Activated naive CD8-positive, alpha-beta T cell treated with anti-CD3 and anti-CD28 coated beads, Interleukin-2, amount 10 ng/mL, durations not matched to agents 7 days and 5 days (primary cell): ENCODE measurements at places on chromosomes 13 and 19. TPM values are rescaled to one million over a fixed set of nuclear protein-coding genes. Genes with fewer than 3 reads are reported as not detected.

Gene ZNF724
- total RNA-seq: 13.6 TPM

Gene ATCAY
- total RNA-seq: not detected

Gene LRRC63
- total RNA-seq: 1.5 TPM

Gene RNF17
- not detected for total RNA-seq

Gene ZNF880
- 30.1 TPM for total RNA-seq

Gene HIPK4
- total RNA-seq: not detected

Gene COL4A1
- not detected for total RNA-seq

- no peaks in the 10 kb centered on the region for H3K27me3 ChIP-seq
- no peak overlapping the region for H3K27ac ChIP-seq
- no peaks in the 10 kb centered on the region for H3K4me1 ChIP-seq
- no peak overlapping the region for H3K4me3 ChIP-seq
- H3K36me3 ChIP-seq: no peaks in the 10 kb centered on the region
- no peak for DNase-seq
Observed at GRCh38 chr13:61900033-61900432, 484.4 kb upstream of the PCDH20 start.

GRCh38 chr19:19113040-19113626 lies 25.1 kb downstream of the TMEM161A start:
- H3K4me3 ChIP-seq: no peak overlapping the region
- peaks cover 5% of the 10 kb centered on the region for H3K4me1 ChIP-seq
- no peaks in the 10 kb centered on the region for H3K36me3 ChIP-seq
- H3K27me3 ChIP-seq: no peaks in the 10 kb centered on the region
- DNase-seq: no peak
- H3K27ac ChIP-seq: no peak overlapping the region

- DNase-seq: peak; percentile 68
- H3K36me3 ChIP-seq: peaks cover 6% of the 10 kb centered on the region
- H3K4me3 ChIP-seq: peak within 1 kb of the TSS; percentile 89
- peaks cover 41% of the 10 kb centered on the region for H3K4me1 ChIP-seq
Observed at GRCh38 chr19:46745521-46746280, at the start of gene FKRP. Gene FKRP (plus strand): TSS chr19:46746057. CDS start chr19:46755451, 9,394 bp downstream.

GRCh38 chr19:33306191-33306590 lies 3.9 kb upstream of the CEBPA start:
- no peaks in the 10 kb centered on the region for H3K36me3 ChIP-seq
- H3K4me3 ChIP-seq: no peak overlapping the region
- peaks cover 40% of the 10 kb centered on the region for H3K27me3 ChIP-seq
- no peak overlapping the region for H3K27ac ChIP-seq
- no peaks in the 10 kb centered on the region for H3K4me1 ChIP-seq

- no peak overlapping the region for H3K27ac ChIP-seq
- DNase-seq: no peak
- no peaks in the 10 kb centered on the region for H3K36me3 ChIP-seq
- no peaks in the 10 kb centered on the region for H3K27me3 ChIP-seq
Observed at GRCh38 chr13:18212873-18213272, 968.8 kb downstream of the TUBA3C start.

- DNase-seq: no peak
- peaks cover 5% of the 10 kb centered on the region for H3K27me3 ChIP-seq
- no peak within 1 kb of the TSS for H3K27ac ChIP-seq
- no peaks in the 10 kb centered on the region for H3K36me3 ChIP-seq
- no peak within 1 kb of the TSS for H3K4me3 ChIP-seq
Observed at GRCh38 chr19:44777715-44778347, at the start of gene CBLC. Gene CBLC (plus strand): TSS chr19:44777890. CDS start chr19:44777932, 42 bp downstream.

- peaks cover 26% of the 10 kb centered on the region for H3K27me3 ChIP-seq
- DNase-seq: no peak
- H3K36me3 ChIP-seq: no peaks in the 10 kb centered on the region
- no peak overlapping the region for H3K4me3 ChIP-seq
Observed at GRCh38 chr19:53826876-53827275, 2.8 kb upstream of the NLRP12 start.

DNA sequence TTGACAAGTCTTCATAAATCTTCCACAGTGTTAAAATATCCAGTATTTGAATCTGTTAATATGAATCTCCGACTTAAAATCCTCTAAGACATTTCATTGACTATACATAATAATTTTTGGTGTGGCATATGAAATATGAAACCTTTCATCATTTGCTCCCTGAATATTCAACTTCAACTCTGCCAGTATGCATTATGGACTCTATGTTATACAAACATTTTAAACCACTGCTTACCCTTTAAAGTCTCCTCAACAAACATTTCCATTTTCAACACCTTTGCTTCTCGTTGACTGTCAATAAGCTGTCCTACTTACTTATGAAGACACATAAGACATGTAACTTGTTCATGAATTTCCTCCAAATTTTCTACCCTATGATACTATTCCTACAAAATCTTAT lies 579.4 kb upstream of the SLITRK6 start:
- no peak overlapping the region for H3K4me3 ChIP-seq
- no peaks in the 10 kb centered on the region for H3K27me3 ChIP-seq
- H3K36me3 ChIP-seq: no peaks in the 10 kb centered on the region
- no peak for DNase-seq

DNA sequence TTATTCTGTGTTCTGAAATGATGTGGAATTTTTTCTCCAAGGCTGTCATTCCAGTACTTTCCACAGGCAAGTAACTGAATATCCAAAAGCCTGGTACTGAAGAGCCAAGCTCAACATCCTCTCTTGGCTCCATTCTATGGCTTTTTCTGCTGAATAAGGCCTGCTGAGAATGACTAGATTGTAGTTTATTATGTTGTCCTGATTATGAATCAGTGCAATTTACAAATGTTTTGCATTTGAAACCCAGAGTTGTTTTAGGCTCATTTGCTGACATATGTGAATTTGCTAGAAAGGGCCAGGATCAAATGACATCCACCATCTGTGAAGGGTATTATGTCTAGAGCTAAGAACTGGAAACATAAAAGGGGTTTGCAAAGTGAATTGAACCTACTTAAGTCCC lies 596.6 kb downstream of the KCTD12 start:
- no peak overlapping the region for H3K4me3 ChIP-seq
- no peak overlapping the region for H3K27ac ChIP-seq
- H3K36me3 ChIP-seq: no peaks in the 10 kb centered on the region
- H3K27me3 ChIP-seq: no peaks in the 10 kb centered on the region
- DNase-seq: no peak
- no peaks in the 10 kb centered on the region for H3K4me1 ChIP-seq

DNA sequence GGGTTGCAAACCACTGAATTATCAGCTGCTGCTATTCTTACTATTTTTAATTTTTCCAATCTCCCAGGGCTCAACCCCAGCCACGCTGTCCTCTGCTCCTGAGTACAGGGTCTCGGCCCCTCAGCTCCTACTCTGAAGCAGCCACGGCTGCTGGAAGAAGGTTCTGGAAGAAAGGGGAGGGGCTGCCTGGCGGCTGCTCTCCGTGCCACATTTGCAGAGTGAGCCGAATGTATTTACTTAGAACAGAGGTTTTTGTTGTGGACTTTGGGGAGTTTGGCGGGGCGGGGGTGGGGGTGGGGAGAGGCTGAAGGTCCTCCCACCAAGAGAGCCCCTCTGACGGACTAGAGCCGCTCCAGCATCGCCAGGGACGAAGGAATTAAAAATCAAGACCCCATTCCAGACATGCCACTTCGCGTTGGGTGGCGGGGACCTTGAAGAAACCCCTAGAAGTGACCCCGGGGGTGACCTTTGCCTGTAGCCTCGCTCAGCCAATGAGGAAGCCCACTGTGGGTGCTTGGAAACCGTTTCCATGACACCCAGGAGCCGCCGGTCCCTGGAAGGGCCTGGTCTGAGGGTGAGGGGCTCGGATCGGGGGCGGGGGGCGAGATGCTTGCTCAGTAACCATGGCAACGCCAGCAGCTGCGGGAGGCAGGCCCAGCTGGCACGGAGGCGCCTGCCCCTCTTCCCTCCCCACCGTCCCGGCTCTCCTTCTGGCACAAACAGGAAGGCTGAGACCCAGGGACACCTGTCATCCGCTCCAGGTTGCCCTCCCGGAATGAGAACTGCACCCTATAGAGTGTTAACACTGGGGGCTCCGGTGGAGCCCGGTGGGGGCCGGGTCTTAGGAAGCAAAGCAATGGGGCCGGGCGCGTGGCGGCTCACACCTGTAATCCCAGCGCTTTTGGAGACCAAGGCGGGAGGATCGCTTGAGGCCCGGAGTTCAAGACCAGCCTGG lies 54.2 kb upstream of the PTPRS start:
- no peaks in the 10 kb centered on the region for H3K4me1 ChIP-seq
- H3K27ac ChIP-seq: no peak overlapping the region
- H3K36me3 ChIP-seq: no peaks in the 10 kb centered on the region
- DNase-seq: no peak

DNA sequence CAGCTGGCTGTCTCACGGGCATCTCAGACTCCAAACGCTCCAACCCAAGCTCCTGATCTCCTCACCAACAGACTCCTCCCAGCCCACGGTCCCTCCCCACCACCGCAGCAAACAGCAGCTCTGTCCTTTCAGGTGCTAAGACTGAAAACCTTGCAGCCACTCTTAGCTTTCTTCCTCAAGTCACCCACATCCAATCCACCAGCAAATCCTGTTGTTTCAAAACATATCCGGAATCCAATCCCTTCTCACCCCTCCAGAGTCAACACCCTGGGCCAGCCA lies 20.8 kb downstream of the C19orf81 start:
- no peaks in the 10 kb centered on the region for H3K36me3 ChIP-seq
- peaks cover 44% of the 10 kb centered on the region for H3K27me3 ChIP-seq
- no peak overlapping the region for H3K4me3 ChIP-seq
- DNase-seq: no peak
- no peak overlapping the region for H3K27ac ChIP-seq
- peaks cover 1% of the 10 kb centered on the region for H3K4me1 ChIP-seq

- H3K27me3 ChIP-seq: peaks cover 32% of the 10 kb centered on the region
- peak overlapping the region; percentile 47 for H3K4me3 ChIP-seq
- peaks cover 13% of the 10 kb centered on the region for H3K4me1 ChIP-seq
- H3K36me3 ChIP-seq: no peaks in the 10 kb centered on the region
Observed at GRCh38 chr19:54937926-54938325, 9.4 kb downstream of the NLRP7 start.

GRCh38 chr19:4555657-4556561 lies 3.6 kb downstream of the SEMA6B start:
- H3K27me3 ChIP-seq: peaks cover 1% of the 10 kb centered on the region
- H3K27ac ChIP-seq: no peak overlapping the region
- DNase-seq: no peak
- H3K4me1 ChIP-seq: no peaks in the 10 kb centered on the region
- no peak overlapping the region for H3K4me3 ChIP-seq

DNA sequence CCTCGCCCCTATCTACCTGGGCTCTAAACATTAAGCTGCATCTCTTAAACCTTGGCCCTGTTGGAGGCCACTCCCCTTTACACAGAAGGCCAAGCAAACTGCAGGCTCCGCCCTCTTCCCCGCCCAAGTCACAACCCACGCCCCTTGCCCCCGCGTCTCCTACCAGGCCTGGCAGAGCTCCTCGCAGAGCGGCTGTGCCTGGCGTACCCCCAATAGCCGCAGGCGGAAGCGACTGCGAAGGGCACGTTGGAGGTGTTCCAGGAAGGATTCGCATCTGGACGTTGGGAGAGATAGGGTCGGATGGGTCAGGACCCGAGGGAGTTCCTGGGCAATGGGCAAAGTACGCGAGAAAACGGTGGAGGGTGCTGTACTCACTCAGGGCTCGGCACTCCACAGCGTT lies 5.9 kb downstream of the RTBDN start:
- no peak overlapping the region for H3K4me3 ChIP-seq
- H3K4me1 ChIP-seq: peaks cover 12% of the 10 kb centered on the region
- DNase-seq: peak; percentile 46
- H3K36me3 ChIP-seq: no peaks in the 10 kb centered on the region

- H3K27me3 ChIP-seq: no peaks in the 10 kb centered on the region
- peaks cover 40% of the 10 kb centered on the region for H3K4me1 ChIP-seq
- H3K36me3 ChIP-seq: peaks cover 68% of the 10 kb centered on the region
Observed at GRCh38 chr13:99327761-99328160, 20.6 kb upstream of the GPR183 start.

GRCh38 chr13:41610404-41610803 lies 153.1 kb downstream of the RGCC start:
- H3K27me3 ChIP-seq: no peaks in the 10 kb centered on the region
- H3K4me3 ChIP-seq: no peak overlapping the region
- DNase-seq: no peak
- peaks cover 22% of the 10 kb centered on the region for H3K36me3 ChIP-seq

DNA sequence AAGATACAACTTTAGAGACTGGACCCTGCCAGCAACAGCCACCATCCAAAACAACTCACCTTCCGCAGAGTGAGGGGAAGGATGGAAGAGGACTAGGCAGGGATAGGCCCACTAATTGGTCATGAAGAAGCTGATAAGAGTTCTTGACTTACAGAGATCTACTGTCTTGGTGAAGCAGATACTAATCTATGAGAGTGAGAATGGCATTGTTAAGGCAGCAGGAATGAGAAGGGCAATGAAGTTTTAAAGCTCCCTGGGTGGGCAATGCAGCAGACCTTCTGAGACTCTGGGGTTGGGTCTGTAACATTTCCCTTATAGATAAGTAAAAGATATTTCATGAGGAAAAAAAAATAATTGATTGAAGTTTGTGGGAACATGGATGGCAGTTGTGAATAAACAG lies 63.7 kb downstream of the KLF12 start:
- H3K4me1 ChIP-seq: peaks cover 45% of the 10 kb centered on the region
- H3K27ac ChIP-seq: peak overlapping the region; percentile 81
- DNase-seq: no peak
- peak overlapping the region; percentile 75 for H3K4me3 ChIP-seq
- peaks cover 24% of the 10 kb centered on the region for H3K36me3 ChIP-seq

- peaks cover 4% of the 10 kb centered on the region for H3K4me1 ChIP-seq
- no peak overlapping the region for H3K4me3 ChIP-seq
- no peak for DNase-seq
- no peaks in the 10 kb centered on the region for H3K27me3 ChIP-seq
- H3K27ac ChIP-seq: no peak overlapping the region
Observed at GRCh38 chr19:1047696-1048147, 7.8 kb downstream of the ABCA7 start.

GRCh38 chr13:95480131-95480545 lies 72.4 kb upstream of the CLDN10 start:
- H3K27ac ChIP-seq: no peak overlapping the region
- no peak overlapping the region for H3K4me3 ChIP-seq
- no peaks in the 10 kb centered on the region for H3K36me3 ChIP-seq
- no peak for DNase-seq

DNA sequence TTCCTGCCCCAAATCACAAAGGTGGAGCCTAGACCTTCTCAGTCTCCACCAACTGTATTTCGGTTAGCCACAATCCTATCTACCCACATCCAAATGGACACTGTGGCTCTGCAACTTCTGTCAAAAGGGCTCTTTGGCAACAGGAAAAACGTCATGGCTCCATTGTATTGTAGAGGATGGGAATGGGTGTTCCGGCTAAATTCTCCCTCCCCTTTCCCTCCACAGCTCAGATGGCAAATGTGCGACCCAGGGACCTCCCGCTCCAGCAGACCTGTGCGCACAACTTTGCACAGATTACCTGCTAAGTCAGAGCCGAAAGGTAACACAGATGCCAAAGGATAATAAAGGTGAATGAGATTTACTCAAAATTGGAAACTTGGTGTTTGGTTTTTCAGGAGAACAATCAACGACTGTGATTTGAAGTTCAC lies 968 bp upstream of the KL start:
- H3K4me1 ChIP-seq: peaks cover 13% of the 10 kb centered on the region
- DNase-seq: no peak
- peak overlapping the region; percentile 13 for H3K27ac ChIP-seq
- H3K4me3 ChIP-seq: peak overlapping the region; percentile 80
